ENCODE measurements at places on chromosomes 2 and 18. TPM values are rescaled to one million over a fixed set of nuclear protein-coding genes. Genes with fewer than 3 reads are reported as not detected.

The COL4A4 gene
- not detected for total RNA-seq

The C2orf49 gene
- total RNA-seq, result 18.5 TPM

The DSC2 gene
- not detected for total RNA-seq

The RFX8 gene
- total RNA-seq, result 1.2 TPM

The TP53I3 gene
- total RNA-seq, result 0.96 TPM

The CAPN14 gene
- 0.20 TPM for total RNA-seq

The REG1B gene
- not detected for total RNA-seq

The YIPF4 gene
- total RNA-seq, result 39.4 TPM

The SGPP2 gene
- 31.2 TPM for total RNA-seq

The SERPINB3 gene
- not detected for total RNA-seq

The SCN3A gene
- not detected for total RNA-seq

The KIF5C gene
- total RNA-seq, result 17.9 TPM

The ARHGAP15 gene
- total RNA-seq, result 64.3 TPM

The LBH gene
- 313 TPM for total RNA-seq

The BOK gene
- total RNA-seq, result not detected

GRCh38 chr18:49486606-49486952 lies 455 bp downstream of the C18orf32 start:
- DNase-seq, result no peak

- no peak for DNase-seq
These were observed 81.9 kb upstream of the PKDCC start for GRCh38 chr2:41965909-41966295.

DNA sequence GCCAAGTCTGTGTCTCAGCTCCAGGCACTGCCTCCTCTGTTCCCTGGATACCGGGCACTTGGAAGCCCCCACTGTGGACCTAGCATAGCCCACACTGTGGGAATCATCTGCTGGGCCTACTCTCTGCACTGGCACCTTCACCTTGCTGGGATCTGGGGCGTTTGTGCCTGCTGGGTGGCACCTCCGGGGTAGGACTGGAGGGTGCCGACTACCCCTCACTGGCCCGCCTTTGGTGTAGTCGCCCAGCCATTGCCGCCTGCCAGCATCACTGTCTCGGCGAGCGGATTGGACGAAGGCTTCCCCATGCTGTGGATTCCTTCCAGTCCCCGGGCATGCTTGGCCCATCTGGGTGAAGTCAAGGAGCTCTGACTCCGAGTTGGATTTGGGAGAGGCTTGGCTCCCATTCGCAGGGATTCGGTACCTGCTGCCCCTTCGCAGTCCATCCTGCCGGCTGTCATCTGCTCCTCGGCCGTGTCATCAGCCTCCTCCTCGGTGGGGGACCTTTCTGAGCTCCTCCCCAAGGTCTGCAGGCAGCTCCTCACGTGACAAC lies 180.6 kb upstream of the HDAC4 start:
- DNase-seq, result no peak

DNA sequence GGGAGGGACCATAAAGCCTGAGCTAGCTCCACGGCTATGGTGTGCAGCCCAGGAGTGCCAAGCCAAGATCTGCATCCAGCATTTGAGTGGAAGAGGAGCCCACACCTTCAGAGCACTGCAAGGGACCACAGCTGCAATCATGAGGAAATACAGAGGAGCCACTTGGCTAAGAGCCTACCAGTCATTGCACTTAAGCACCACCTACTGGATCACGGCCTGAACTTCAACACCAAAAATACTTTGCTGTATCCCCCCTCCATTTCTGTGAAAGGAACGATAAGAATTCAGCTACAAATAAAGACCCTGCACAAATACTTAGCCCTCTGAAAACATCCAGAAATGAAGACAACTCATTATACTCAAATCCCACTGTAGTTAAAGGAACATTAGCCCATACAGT lies 545.3 kb downstream of the TSN start:
- no peak for DNase-seq

- DNase-seq, result no peak
These were observed 77.0 kb upstream of the ATL2 start for GRCh38 chr2:38454081-38454480.

DNA sequence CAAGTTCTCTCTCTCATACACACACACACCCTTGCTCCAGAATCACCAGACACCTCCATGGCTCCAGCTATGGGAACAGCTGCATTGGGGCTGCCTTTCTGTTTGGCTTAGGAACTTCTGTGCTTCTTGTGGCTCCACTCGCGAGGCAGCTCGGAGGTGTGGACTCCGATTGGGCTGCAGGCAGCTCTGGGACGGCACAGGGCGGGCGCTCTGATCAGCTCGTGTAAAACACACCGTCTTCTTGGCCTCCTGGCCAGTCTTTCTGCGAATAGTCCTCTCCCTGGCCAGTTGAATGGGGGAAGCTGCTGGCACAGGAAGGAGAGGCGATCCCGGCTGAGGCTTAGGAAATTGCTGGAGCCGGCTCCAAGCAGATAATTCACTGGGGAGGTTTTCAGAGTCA lies 22.4 kb downstream of the FOSL2 start:
- DNase-seq, result no peak

DNA sequence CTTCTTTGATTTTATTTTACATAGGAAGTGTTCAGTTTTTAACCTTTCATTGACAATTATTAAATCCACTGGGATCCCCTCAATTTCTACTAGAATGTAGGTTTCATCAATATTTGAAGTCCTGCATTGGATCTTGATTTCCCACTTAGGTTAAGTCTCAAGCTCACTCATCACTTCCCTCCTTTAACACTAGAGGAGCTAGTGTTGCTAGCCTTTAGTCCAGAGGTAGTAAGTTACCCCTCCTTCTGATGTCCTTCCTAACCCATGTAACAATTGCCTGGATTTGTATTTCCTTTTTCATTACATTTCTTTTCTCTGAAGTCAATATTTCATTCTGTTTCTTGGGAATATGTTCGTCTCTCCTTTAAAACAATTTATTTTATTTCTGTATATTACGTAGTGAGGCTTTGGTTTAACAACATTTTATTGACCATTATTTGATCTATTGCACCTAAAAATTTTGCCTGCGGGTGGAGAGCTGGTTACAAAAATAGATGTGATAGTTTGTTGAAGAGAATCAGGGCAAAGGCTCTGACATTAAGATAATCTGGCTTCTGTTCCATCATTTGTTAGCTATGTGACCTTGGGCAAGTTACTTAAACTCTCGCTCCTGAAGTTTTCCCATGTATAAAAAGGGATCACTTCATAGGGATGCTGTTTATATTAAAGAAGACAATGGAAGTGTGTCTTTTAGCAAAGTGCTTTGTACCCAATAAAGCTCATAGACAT lies 833.0 kb downstream of the SLC4A3 start:
- DNase-seq, result no peak

- no peak for DNase-seq
These were observed 564.7 kb downstream of the TNS1 start for GRCh38 chr2:217438136-217438535.

DNA sequence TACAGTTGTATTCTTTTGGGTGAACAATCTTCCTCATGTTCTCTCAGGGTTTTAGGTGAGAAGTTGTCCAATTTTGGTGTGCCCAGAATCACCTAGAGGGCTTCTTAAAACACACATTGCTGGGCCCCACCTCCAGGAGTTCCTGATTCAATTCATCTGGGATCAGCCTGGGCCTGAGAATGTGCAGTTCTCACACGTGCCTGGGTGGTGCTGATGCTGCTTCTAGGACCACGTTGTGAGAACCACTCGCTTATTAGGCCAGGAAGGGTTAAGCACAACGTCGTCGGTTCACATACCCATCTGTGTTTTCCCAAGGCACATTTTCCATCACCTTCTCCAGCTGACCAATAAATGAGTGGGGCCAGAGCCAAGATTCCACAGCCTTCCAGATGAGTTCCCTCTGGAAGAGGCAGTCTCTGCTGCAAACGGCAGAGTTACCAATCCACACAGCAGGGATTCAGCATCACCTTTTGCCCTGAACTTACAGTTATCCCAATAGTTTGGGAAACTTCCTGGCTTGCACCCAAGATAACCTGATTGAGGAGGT lies 277.7 kb upstream of the HNRNPA3 start:
- DNase-seq, result no peak

DNA sequence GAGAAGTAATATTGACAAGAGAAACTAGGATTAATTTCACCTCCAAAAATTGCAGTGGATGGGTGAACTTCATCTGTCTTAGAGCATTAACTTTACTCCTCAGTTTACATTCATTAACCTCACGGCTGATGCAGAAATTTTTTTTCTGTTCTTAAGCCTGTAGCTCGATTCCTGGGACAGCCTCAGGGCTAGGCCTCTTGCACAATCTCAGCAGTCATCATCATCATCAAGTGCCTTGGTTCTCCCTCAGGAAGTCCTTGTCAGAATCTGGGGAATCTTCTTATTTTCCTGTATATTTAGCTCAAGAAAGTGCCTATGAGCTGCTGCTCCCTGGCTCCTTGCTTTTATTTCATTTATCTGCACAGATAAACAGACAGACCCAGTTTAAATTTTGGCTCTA lies 1272.2 kb upstream of the LRRTM1 start:
- DNase-seq, result no peak

GRCh38 chr2:207503234-207503633 lies 26.5 kb upstream of the CREB1 start:
- DNase-seq, result no peak

- no peak for DNase-seq
These were observed 4.7 kb upstream of the SLC40A1 start for GRCh38 chr2:189585226-189585756.

GRCh38 chr2:212903413-212903812 lies 248.0 kb downstream of the IKZF2 start:
- no peak for DNase-seq

DNA sequence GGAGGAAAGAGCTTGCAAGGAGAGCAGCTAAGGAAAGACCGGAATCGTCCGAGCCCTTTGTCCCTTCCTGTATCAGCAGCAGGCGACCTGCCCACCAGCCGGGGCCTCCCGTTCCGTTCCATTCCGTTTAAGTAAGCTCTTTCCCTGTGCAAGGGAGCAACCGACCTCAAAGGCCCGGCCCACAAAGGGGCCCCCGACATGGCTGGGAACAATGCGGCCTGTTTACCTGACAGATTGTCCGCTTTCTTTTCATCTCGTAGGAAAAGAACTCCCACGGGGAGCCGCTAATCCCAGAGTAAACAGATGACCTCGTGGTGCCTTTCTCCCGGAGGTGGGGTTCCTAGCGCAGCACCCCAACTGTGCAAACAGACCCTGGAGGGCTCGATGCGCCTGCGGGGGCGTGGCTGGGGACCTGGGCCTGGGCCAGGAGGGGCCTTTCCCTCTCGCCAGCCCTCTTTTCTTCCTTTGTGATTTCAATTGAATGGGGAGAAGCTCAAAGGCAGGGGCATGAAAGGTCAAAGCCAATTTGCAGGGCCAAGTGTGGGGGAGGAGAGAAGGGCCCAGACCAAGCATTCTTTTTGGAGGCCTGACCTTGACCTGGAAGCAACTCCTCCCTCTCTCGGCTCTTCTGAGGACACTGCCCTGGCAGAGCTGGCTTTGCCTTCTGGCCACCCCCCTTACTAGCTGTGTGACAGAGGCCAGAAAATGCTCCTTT lies 120.2 kb downstream of the INHBB start:
- DNase-seq, result no peak

DNA sequence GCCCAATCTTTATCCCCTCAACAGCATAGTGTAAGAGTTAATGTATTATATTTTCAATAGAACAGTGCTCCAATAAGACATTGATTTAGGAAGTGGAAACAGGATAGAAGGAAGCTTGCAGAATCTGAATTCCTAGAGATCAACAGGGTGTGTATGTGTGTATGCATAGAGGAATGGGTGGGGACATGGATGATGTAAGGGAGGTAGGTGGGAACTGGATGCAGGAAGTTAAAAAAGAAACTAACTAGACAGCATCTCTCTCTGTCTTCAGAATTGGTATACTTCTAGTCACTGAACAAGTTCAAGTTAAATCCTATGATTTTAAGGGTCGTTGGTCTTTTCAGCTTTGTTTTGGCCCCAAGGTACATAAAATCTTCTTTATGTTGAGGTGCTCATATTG lies 196.6 kb downstream of the PMAIP1 start:
- no peak for DNase-seq

DNA sequence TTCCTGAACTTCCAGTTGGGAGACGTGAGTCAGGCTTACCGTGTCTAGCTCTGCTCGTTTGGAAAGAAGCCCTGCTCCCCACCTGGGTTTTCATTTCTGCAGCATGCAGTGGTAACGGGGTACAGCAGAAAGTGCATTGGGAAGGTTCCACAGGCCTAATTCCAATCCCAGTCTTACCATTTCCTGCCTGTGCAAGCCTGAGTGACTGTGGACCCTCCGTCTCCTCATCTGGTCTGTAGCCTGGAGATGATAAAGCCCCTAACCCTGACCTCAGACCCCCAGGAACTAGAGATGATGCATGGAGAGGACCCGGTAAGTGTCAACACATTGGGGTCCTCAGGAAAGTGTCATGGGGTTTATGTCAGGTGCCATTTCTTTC lies 5.8 kb upstream of the PSD4 start:
- DNase-seq, result no peak

GRCh38 chr2:25322312-25322711 lies 19.4 kb downstream of the DNMT3A start:
- DNase-seq, result no peak

- DNase-seq, result no peak
These were observed 257.5 kb downstream of the SETBP1 start for GRCh38 chr18:44937960-44938719.

GRCh38 chr2:240416821-240417220 lies 18.6 kb upstream of the GPC1 start:
- no peak for DNase-seq

DNA sequence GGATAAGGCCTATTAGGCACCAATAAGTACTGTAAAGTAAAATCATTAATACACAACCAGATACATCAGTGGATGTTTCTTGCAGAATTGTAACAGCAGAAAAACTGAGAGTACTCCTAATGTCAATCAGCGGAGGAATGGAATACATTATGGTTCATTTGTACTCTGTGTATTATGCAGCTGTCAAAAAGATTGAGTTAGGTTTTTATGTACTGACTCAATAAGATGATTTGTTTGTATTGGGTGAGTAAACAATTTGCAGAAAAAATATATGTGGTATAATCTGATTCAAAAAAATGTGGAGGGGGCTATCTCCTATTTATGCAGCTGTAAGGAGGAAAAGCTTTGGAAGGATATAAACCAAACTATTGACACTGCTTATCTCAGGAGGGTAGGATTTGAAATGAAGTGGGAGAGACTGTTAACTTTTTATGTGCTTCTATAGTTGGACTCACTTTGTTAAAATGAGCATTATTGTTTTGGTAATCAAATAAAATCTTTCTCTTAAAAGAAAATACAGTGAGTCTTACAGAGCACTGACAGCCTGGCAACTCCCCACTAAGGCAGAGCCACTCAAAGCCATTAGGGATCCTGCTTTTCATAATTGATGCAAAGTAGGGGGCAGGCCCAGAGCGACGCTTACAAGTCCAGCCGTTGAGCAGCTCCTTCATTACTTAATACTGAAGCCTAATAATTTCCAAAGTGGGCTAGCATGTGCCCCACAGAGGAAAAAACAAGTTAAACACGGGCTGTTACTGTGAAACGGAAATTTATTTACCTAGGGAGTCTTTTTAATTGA lies 168.8 kb downstream of the PHLPP1 start:
- no peak for DNase-seq

GRCh38 chr2:43542285-43542933 lies 53.4 kb downstream of the THADA start:
- no peak for DNase-seq

DNA sequence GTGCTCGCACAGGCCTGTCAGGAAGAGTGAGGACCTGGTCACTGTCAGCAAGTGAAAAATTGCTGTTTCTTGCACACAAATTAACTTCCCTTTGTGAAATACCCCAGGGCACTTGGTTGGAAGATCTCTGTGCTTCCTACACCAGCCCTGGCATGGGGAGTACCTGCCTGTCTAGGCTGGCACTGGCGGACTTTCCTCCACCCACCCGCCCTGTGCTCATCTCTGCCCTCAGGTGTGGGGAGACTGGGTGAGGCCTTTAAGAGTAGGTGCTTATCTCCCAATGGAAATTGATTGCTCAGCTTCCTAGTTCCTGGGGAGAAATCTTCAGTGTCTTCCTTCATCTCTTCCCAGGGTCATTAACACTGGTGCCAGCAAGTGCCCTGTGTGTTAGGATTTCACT lies 42.1 kb downstream of the IMPA2 start:
- DNase-seq, result no peak

Measured in activated T-helper 1 cell treated with anti-CD3 and anti-CD28 coated beads, Interleukin-12 subunit alpha, Interleukin-12 subunit beta, Interleukin-2, Interleukin-4 antibody, amounts not matched to agents 30 ng/mL and 10 ng/mL and 1 ng/mL, durations not matched to agents 14 hours and 24 hours and 36 hours (primary cell).